ENCODE measurements at places on chromosomes 7 and 10. TPM values are rescaled to one million over a fixed set of nuclear protein-coding genes. Genes with fewer than 3 reads are reported as not detected.

DNA sequence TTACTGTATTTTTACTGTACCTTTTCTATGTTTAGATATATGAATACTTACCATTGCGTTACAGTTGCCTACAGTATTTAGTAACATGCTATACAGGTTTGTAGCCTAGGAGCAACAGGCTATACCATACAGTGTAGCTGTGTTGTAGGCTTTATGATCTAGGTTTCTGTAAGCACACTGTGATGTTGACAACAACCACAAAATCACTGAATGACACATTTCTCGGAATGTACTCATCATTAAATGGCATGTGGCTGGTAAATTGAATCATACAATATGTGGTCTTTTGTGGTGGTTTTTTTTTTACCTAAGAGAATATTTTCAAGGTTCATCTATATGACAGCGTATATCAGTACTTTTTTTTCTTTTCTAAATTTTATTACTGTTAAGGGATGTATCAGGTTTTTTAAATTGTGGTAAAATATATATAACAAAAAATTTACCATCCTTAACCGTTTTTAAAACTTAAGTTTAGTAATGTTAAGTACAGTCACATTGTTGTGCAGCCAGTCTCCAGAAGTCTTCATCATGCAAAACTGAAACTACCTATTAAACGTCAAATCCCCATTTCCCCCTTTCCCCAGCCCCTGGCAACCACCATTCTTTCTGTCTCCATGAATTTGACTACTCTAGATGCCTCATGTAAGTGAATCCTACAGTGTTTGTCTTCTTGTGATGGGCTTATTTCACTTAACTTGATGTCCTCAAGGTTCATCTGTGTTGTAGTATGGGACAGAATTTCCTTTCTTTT lies 21.5 kb downstream of the BTAF1 start:
- H3K4me1 ChIP-seq, result no peaks in the 10 kb centered on the region
- no peak overlapping the region for H3K27ac ChIP-seq
- H3K4me3 ChIP-seq, result no peak overlapping the region
- peaks cover 30% of the 10 kb centered on the region for H3K36me3 ChIP-seq
- no peak for DNase-seq
- no peaks in the 10 kb centered on the region for H3K27me3 ChIP-seq

DNA sequence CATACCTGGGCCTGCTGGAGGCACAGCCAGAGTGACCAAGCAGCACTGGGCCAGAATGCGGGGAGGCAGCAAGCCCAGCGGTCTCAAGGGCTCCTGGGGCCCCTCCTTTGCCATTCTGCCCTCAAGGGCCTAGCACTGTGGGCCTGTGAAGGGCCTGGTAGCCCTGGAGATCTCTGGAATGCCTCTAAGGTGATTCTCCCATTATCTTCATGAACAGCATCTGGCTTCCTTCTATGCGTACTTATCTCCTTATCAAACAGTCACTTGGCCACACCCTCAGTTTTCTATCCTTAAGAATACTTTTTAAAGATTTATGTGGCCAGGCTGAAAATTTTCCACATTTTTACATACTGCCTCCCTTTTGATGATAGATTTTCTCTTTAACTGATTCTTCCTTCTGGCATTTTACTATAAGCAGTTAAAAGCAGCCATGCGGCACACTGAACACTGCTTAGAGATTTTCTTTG lies 67.5 kb upstream of the CCNY start:
- H3K27me3 ChIP-seq, result peaks cover 2% of the 10 kb centered on the region
- DNase-seq, result peak; percentile 65
- peaks cover 7% of the 10 kb centered on the region for H3K4me1 ChIP-seq
- no peak overlapping the region for H3K4me3 ChIP-seq

DNA sequence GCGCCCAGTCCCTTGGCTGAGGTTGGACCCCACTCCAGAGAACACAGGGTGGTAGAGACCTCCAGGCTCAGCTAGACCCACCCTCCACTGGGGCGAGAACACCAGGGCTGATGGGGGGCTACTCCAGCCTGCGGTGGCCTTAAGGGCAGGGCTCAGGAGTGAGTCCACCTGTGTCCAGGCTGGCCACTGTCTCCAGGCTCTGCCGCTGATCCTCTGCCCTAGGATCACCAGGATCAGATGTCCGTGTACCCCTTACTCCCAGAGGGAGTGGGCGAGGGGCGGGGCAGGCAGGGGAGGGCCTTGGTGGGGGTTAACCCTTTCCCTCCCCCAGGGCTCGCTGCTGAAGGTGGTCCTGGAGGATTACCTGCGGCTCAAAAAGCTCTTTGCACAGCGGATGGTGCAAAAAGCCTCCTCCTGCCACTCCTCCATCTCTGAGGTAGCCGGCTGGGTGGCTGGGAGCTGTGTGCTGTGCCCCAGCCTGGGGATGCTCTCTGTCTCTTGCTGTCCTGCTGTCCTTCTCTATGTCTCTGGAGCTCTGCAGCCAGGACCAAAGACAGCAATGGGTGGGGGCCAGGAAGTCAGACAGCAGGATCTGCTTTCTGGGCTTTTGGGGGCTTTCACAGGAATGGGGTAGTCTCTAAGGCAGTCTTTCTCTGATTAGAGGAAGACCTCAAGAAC lies 38.0 kb downstream of the PSAP start:
- DNase-seq, result no peak
- no peak overlapping the region for H3K27ac ChIP-seq
- H3K4me3 ChIP-seq, result no peak overlapping the region
- peaks cover 34% of the 10 kb centered on the region for H3K36me3 ChIP-seq

GRCh38 chr10:127935071-127935561 lies 28.2 kb downstream of the PTPRE start:
- no peak overlapping the region for H3K27ac ChIP-seq
- H3K4me3 ChIP-seq, result no peak overlapping the region
- no peaks in the 10 kb centered on the region for H3K36me3 ChIP-seq
- H3K4me1 ChIP-seq, result no peaks in the 10 kb centered on the region

GRCh38 chr10:65518379-65518778 lies 1407.5 kb upstream of the LRRTM3 start:
- no peaks in the 10 kb centered on the region for H3K36me3 ChIP-seq
- no peak overlapping the region for H3K4me3 ChIP-seq
- H3K4me1 ChIP-seq, result no peaks in the 10 kb centered on the region
- DNase-seq, result no peak
- H3K27me3 ChIP-seq, result no peaks in the 10 kb centered on the region
- no peak overlapping the region for H3K27ac ChIP-seq

Gene PHKG1
- 0.99 TPM for total RNA-seq

Gene OPN4
- total RNA-seq, result not detected

Gene PITX3
- not detected for total RNA-seq

Measured in osteocyte (in vitro differentiated cells).